ENCODE measurements at places on chromosomes 4 and X.

DNA sequence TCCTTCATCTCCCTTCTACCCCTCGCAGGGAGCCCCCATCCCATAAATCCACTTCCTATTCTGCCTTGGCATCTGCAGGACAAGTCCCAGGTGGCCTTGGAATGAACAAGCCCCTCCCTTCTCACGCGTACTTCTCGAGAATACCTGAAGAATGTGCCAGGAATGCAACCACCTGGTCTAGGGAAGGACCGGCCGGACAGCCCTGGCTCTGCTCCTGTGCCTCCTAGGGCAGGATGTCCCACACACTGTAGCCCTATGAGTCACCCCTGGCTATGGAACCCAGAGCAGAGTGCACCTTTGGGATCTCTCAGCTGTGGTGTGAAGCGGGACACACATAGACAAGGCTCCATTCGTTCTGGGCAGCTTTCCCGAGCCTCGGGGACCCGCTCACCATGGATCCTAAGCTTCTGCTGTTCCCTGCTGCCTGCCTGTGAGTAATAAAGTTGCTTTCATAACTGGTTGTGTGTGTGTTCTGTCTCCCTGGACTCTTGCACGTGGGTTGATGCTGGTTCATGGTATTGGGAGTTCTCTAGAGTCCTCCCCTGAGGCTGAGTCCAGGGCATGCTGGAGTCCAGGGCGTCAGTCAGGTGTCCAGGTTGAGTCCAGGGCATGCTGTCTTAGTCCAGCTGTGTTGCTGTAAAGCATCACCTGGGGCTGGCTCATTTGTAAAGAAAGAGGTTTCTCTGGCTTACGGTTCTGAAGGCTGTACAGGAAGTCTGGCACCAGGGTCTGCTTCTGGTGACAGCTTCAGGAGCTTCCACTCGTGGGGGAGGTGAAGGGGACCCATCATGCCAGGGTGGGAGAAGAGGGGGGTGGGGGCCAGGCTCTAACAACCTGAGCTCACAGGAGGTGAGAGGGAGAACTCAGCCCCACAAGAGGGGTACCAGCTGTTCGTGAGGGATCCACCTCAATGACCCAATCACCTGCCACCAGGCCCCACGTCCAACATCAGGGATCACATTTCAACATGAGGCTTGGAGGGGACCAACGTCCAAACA is 7.4 kb upstream of the PDE6B start:
- no peak for DNase-seq
- no peaks in the 10 kb centered on the region for H3K36me3 ChIP-seq
- no peak overlapping the region for H3K27ac ChIP-seq
- no peaks in the 10 kb centered on the region for H3K27me3 ChIP-seq

DNA sequence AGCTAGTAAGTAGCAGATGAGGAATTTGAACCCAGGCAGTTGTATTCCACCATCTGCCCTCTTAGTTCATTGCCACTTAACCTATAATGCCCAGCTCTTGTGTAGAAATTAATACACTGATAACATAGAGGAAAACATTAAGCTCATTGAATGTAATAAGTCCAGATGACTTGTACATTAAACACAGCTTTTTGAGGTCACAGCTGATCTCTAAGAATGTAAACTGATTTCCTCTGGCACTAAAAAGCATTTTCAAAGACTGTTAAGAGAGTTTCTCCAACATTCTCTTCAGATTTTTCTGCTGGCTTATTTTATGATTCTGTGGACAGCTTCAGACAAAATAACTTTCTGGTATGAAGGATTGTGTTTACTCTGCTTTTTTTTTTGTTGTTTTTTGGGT is 42.7 kb downstream of the HPRT1 start:
- H3K27ac ChIP-seq = no peak overlapping the region
- peaks cover 3% of the 10 kb centered on the region for H3K4me1 ChIP-seq

DNA sequence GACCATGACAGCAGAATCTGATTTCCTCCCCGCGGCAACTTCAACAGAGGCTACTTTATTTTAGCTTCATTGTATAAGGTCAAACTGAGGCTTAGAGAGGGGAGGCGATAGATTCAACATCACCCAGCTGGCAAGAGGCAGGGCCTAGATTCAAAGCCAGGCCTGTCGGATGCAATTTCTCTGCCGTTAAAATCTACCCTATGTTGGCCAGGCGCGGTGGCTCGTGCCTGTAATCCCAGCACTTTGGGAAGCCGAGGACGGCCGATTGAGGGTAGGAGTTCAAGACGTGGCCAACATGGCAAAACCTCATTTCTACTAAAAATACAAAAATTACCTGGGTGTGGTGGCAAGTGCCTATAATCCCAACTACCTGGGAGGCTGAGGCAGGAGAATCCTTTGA is 182.2 kb downstream of the BCOR start:
- peaks cover 2% of the 10 kb centered on the region for H3K27me3 ChIP-seq
- H3K27ac ChIP-seq = no peak overlapping the region
- H3K4me3 ChIP-seq = no peak overlapping the region

DNA sequence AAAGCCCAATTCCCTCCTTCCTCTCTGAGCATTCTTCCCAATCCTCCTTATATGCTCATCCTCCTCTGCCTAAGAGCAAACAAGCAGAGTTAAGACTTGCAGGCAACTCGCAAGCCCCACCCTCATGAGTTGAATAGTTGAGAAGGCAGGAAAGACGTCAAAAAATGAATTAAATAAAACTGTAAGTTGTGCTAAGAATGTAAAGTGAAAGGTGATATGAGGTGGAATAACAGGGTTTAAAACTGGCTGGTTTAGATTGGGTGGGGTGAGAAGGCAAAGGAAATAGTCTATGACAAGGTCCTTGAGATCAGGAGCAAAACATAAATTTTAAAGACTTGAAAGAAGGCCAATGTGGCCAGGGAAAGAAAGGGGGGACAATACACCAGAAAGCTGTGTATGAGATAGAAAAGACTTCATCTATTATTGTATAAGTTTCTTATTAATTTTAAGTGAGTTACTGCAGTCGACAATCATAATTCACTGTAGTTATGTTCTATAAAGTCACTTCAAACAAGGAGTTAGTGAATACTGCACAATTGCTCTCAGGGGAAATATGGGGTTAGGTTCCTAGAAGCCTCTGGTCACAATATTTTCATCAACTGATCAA is 124.9 kb downstream of the RELL1 start:
- H3K4me3 ChIP-seq = no peak overlapping the region
- H3K27me3 ChIP-seq = no peaks in the 10 kb centered on the region
- no peaks in the 10 kb centered on the region for H3K36me3 ChIP-seq

GRCh38 chr4:109248322-109248900 is 54.0 kb downstream of the COL25A1 start:
- H3K4me1 ChIP-seq = no peaks in the 10 kb centered on the region
- DNase-seq = no peak
- H3K27ac ChIP-seq = no peak overlapping the region
- no peaks in the 10 kb centered on the region for H3K36me3 ChIP-seq
- H3K4me3 ChIP-seq = no peak overlapping the region

DNA sequence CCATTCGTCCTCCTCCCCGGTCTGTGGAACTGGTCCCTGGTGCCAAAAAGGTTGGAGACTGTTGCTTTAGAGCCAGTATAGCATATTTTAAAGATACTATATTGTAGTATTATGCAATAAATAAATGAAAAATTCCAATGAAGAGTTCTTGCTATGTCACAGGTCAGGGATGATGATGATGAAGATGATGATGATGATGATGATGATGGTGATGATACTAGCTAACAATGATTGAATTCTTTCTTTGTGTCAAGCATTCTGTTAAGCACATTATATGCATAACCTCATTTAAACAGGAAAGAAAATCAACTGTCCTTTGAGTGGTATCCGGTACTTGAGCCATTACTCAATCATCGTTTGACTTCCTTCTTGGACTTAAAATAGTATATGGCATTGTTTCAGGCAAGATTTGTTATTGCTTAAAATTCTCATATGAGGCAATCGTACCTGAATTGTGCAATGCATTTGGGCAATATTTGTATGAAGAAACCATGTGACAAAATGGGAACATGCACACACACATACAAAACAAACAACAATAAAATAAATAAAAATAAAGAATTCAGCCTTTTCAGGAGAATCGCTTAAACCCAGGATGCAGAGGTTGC is 22.8 kb upstream of the TLR2 start:
- no peaks in the 10 kb centered on the region for H3K4me1 ChIP-seq
- H3K4me3 ChIP-seq = no peak overlapping the region
- no peak overlapping the region for H3K27ac ChIP-seq
- DNase-seq = no peak

DNA sequence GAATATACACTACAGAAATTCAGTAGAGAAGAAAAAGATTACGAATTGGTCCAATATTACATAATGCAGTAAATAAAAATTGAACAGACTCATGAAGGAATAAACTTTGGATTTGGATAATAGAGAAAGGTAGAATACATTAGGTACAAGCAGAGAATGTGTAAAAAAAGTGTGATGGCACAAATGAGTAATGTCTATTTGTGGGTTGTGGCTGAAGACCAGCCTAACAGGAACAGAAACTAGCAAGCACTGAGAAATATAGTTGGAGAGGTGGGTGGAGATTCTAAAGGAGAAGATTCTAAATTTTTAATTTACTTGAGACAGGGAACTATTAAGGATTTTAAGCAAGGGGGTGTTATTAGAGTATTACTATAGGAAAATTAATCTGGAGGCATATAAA is 15.2 kb upstream of the CLOCK start:
- H3K27me3 ChIP-seq = no peaks in the 10 kb centered on the region
- no peaks in the 10 kb centered on the region for H3K36me3 ChIP-seq
- H3K27ac ChIP-seq = no peak overlapping the region
- no peak for DNase-seq
- no peak overlapping the region for H3K4me3 ChIP-seq

DNA sequence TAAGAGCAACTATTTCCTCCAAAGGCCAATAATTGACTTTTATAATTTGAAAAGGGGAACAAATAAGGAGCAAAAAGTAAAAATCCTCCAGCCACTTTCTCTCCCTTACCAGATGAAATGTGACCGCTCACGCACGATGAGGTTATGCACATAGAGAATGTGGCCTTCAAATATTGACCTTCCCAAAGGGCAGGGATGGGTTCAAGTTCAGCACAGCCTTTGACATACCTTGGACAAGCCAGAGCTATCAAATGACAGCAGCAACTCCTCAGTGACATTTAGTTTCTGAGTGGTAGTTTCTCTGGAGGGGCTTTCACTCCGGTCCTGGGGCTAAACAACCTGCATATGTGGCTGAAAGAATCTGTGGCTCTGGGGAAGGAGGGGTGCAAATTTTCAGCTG is 50.7 kb downstream of the AMOT start:
- no peaks in the 10 kb centered on the region for H3K36me3 ChIP-seq
- no peak for DNase-seq
- H3K4me3 ChIP-seq = no peak overlapping the region

DNA sequence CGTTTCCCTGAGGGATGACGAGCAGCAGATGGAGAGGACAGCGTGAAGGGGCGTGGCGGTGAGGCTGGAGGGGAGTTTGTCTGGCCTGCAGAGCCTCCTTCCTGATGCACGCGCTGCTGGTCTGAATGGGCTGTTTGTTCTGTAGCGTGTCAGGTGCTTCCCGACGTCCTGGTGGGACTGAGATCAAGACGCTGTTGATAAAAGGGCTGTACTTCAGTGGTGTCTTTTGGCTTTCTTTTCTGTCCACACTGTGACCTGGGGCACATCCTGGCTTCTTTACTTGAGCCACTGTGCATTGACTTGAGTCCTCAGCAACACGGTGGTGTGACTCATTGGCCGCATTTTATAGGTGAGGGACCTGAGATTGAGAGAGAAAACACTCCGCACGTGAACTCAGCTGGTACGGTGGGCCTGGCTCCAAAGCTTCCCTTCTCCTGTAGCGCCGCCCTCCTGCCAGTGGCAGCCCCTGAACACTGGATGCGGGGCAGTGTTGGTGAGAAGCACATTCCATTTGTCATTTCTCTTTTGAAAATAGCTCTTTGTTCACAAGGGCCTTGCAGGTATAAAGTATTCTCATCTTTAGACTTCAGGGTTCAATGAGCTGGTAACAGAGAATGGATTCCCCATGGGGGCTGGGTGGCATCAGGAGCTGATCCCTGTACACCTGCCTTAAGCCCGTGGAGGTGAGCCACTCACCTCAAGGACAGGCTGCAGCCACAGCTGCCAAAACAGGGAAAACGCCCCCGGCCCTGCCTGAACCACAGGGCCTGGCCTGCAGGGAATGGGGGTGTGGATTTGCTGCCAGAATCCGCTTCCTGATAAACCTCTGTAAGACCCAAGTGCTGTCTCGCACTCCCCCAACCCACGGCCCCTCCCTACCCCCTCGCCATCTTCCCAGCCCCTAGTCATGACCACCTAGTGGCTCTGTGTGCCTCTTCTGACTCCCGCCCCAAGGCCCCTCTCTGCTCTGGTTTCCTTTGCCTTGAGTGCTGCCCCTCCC is 29.2 kb downstream of the NSG1 start:
- peaks cover 6% of the 10 kb centered on the region for H3K36me3 ChIP-seq
- H3K27ac ChIP-seq = no peak overlapping the region

DNA sequence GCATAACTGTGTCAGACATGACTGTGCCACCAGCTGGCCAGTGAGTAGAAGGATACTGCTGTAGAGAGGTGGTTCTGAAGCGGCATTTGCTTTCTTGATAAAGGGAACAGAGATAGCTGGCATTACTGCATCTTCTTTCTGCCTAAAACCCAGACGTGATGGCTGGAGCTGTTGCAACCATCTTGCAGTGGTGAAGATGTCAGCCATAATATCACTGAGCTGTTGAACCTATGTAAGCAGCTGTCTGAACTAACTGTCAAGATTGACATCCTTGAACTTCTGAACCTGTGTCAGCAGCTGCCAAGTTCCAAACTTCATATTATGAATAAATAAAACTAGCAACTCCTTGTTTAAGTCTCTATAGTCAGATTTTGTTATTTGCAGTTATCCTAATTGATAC is 88.9 kb upstream of the LNX1 start:
- H3K27ac ChIP-seq = no peak overlapping the region
- no peak for DNase-seq

- H3K27ac ChIP-seq = no peak overlapping the region
- H3K4me1 ChIP-seq = peaks cover 2% of the 10 kb centered on the region
- no peak for DNase-seq
- no peaks in the 10 kb centered on the region for H3K27me3 ChIP-seq
- H3K36me3 ChIP-seq = no peaks in the 10 kb centered on the region
- no peak overlapping the region for H3K4me3 ChIP-seq
Measured at GRCh38 chrX:7314425-7314824, 166.5 kb upstream of the PUDP start.

DNA sequence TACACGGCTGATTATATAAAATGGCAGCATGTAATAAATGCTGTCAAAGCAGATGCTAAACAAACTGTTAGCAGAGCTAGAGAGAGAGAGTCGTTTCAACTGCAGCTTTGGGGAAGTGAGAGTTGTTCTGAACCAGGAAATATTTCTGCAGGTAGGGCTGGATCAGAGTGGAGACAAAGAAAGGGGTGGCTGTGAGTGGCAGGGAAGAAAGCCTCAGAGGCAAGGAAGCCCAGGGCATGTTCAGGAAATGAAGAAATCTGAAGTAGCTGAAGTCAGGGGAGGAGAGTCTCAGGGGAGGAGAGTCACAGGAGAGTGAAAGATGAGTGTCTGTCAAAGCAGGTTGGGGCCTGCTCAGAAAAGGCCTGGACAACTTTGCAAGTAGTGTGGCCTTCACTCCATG is 48.4 kb upstream of the RPS6KA3 start:
- no peak overlapping the region for H3K4me3 ChIP-seq
- no peak overlapping the region for H3K27ac ChIP-seq
- H3K27me3 ChIP-seq = no peaks in the 10 kb centered on the region
- DNase-seq = no peak
- H3K4me1 ChIP-seq = no peaks in the 10 kb centered on the region

- H3K27me3 ChIP-seq = no peaks in the 10 kb centered on the region
- no peak overlapping the region for H3K27ac ChIP-seq
- no peak overlapping the region for H3K4me3 ChIP-seq
- DNase-seq = no peak
- no peaks in the 10 kb centered on the region for H3K36me3 ChIP-seq
Measured at GRCh38 chrX:153502796-153503195, 8.0 kb downstream of the BGN start.

Measured in fibroblast of lung (primary cell).